ENCODE measurements at places on chromosomes 16 and 17.

- no peak for DNase-seq
Measured at GRCh38 chr17:74703311-74703710, 9.4 kb downstream of the CD300LF start.

DNA sequence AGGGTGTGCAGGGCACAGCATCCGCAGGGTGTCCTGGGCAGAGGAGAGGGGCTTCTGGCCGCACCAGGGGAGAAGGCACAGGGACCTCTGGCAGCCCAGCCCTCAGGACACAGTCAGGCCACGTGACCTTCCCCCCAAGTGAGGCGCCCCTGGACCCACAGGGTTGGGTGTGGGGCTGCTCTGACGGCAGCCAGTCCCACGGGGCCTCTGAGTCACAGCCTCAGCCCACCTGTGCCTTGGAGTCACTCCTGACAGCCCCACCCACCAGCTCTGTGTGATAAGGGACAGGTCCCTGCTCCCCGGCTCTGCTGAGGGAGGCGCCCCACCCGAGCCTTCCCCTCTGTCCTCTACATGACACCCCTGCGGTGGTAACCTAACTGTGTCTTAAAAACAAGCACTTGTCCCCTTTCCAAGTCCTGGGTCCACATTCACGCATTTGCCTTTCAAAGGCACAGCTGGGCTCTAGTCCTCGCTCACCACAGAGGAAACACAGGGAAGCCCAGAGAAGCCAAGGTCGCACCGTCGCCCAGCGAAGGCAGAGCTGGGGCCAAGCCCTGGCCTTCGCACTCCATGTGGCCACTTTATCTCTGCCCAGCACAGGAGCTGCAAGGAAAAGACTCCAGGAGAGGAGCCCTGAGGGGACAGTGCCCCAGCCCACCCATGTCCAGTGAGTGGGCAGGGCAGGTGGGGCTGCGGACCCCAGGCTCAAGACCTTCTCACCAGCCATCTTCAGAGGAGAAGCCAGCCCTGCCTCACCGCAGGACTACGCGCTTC, 5.1 kb upstream of the NPTX1 start:
- DNase-seq, result no peak

DNA sequence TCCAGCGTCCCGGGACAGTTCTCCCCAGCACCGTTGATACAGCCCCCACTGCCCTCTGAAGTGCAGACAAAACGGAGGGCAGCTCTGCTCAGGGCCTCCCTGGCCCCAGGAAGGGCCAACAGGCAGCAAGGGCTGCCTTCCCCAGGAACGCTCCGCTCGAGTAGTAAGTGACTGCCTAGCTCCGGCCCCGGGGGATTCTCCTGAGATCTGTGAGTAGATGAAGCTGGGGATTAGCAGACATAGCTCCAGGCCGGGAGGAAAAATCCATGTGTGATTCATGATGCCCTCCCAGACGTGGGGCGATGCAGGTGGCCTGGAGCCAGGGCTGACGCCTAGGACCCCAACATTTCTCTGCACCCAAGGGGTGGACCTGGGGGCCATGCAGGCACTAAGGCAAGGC, 85.3 kb downstream of the ENGASE start:
- no peak for DNase-seq

- DNase-seq, result no peak
Measured at GRCh38 chr17:2106308-2106955, 51.5 kb downstream of the HIC1 start.

DNA sequence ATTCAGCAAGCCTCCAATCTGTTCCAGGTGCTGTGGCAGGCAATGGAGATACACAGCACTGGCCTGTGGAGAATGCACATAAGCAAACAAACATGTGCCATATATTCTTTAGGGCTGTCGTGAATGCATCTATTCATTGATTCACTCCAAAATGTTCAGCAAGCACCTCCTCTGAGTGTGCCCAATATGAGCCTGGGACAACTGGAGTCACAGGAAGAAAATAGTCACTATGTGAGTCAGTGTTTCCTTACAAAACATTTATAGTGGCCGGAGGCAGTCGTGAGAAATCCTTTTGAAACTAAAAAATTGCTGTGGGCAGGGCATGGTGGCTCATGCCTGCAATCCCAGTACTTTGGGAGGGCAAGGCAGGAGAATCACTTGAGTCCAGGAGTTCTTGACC, 310.1 kb downstream of the CA10 start:
- no peak for DNase-seq

DNA sequence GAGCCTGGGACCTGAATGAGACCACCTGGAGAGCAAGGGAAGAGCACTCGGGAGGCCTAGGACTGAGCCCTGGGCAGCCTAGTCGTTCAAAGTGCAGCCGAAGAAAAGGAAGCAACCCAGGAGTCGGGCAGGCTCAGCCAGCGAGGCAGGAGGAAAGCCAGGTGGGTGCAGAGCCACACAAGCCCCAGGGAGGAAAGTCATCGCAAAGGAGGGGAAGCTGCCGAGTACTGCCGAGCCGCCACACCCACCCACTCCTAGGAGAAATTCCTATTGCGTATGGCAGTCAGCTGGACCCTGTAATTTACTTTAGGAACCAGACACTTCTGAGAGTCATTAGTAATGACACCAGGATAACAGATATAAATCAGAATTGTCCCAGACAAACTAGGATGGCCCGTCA, 187.6 kb downstream of the KATNIP start:
- no peak for DNase-seq

DNA sequence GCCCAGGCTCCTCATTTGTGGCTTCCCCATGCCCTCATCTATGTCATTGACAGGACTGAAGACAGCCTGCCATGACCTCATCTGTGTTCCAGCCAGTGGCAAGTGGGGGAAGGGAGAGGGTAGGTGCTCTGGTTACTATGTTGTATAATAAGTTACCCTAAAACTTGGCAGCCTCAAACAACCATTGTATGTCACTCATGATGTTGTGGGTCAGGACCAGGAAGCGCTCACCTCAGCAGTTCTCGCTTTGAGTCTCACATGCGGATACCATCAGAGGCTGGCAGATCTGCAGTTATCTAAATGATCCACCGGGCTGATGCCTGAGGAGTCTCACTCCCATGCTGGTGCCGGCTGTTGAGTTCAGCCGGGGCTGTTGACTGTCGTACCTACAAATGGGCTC, 89.0 kb upstream of the TMEM97 start:
- DNase-seq, result no peak

Data from HepG2 (cell line).